ENCODE measurements at places on chromosomes 3 and 15.

DNA sequence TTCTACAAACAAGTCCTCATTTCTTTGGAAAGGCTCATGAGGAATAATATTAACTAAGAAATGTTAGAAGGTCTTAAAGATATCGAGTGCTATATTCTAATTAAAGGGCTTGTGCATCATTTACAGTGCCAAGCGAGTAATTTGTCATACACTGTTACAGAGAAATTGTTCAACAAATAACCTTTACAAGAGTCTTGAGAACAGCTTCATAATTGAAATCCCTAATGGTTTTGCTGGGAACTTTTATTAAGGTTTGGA lies 209.5 kb downstream of the MECOM start:
- DNase-seq: no peak

GRCh38 chr3:117246771-117247555 lies 537.4 kb downstream of the TUSC7 start:
- no peak for DNase-seq

DNA sequence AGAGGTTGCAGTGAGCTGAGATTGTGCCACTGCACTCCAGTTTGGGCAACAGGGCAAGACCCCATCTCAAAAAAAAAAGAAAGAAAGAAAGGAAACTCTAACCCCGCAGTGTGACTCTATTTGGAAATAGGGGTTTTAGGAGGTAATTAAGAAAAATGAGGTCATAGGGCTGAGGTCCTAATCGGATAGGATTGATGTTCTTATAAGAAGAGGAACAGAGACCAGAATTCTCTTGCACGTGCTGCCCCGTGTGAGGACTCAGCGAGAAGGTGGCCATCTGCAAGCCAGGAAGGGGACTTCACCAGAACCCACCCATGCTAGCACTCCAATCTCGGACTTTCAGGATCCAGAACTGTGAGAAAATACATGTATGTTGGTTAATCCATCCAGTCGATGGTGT lies 25.8 kb downstream of the KLHL6 start:
- DNase-seq: no peak

DNA sequence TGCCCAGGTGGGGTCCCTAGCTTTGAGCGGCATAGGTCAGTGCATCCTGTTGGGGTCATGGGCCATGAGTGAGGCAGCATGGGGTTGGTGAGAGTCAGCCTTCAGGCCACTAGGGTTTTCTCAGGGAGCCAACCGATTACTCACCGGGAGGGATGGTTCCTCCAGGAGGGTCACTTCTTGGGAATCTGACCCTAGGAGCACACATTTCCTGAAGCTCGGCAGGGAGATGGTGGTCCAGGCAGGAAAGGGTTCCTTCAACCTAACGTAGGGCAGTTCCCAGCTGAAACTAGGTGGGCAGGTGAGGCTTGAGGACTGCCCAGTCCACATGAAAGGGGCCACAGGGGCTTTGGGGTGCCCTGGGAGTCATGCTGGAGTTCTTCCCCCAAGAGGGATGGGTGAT lies 218.0 kb downstream of the UBE3A start:
- no peak for DNase-seq

- no peak for DNase-seq
These were observed 41.1 kb downstream of the PIK3R4 start for GRCh38 chr3:130705501-130705900.
